Stimulated activated CD4-positive, alpha-beta T cell treated with anti-CD3 and anti-CD28 coated beads, Interleukin-2, amount 100 ng/mL, for 48 hours (primary cell): ENCODE measurements at places on chromosomes 4 and X.

DNA sequence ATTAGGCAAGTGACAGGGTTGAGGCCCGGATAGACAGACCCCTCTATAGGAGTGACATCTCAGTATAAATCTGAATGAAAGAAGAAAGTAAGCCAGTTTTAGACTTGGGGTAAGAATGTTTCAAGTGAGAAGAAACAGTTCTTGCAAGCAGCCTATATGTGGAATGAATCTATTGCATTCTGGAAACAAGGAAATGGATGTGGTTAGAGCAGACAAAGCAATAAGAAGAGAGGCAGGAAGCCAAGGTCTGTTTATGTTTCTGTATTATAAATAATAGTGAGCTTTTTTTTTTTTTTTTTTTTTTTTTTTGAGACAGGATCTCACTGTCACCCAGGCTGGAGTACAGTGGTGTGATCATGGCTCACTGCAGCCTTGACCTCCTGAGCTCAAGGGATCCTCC, 255.8 kb downstream of the UNC5C start:
- no peak for DNase-seq

DNA sequence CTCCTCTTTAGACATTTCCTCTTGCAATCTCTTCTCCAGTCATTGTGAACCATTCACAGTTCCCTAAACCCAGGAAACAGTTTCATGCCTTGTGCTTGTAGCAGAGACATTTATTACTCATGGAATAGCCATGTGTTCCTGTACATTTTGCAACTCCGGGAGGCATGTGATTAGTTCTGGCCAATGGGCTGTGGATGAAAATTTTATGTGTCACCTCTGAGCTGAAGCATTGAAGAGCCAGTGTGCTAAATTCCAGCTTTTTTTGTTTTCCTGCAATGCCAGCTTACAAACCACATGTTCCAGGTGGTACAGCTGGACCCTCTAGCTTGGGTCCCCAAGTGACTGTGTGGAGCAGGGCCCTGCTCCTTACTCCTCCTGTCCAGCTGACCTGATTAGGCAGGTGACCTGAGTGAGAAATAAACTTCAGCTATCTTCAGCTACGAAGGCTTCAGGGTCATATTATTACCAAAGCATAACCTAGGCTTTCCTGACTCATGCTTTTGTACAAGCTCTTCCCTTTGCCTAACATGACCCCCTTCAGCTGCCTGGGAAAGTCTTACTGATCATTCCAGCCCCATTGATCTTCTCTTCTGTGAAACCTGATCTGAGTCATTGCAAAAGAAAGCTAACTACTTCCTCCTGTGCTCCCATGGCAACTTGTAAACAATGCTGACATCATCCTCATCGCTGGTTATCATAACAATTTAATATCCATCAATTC, 200.4 kb downstream of the PTTG2 start:
- no peak for DNase-seq

DNA sequence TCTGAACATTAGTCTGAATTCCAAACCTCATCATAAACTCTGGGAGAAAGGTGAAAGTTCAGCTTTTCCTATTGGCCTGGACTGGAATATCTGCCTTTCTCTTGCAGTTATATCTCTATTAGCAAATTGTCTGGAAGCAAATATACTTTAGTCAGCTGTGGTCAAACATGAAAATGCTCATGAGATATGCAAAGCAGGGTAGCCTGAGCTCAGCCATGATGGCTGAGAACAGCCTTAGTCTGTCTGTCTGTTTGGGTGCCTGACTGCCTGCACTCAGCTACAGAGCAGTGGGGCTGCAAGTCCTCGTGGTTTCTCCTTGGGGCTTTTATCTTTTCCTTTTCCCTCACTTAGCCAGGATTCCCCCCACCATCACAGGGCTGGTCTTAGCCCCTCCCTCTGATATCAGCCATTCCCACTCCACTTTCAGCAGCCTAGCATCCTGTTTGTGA, 19.5 kb upstream of the PGRMC2 start:
- DNase-seq, result no peak

- no peak for DNase-seq
These were observed 213.2 kb downstream of the NR3C2 start for GRCh38 chr4:148229028-148229427.

DNA sequence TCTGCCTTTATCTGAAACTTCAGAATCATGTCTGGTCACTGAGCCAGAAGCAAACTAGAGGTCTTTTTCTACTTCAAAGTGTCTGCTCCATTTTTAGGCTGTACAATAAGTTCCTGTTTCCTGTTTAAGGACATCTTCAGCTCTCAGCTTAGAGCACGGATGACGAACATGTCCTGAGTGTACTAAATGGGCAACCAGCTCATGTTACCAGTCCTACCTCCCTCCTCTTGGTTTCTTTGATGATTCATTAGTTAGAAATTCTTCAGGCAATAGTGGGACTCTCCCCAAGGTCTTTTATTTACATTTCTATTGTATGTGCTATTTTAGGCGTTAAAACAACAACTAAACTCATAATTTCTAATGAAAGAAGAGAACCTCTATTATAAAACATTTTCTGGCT, 58.0 kb downstream of the ENPEP start:
- no peak for DNase-seq

GRCh38 chr4:173998471-173999144, 284.9 kb downstream of the FBXO8 start:
- DNase-seq, result no peak

DNA sequence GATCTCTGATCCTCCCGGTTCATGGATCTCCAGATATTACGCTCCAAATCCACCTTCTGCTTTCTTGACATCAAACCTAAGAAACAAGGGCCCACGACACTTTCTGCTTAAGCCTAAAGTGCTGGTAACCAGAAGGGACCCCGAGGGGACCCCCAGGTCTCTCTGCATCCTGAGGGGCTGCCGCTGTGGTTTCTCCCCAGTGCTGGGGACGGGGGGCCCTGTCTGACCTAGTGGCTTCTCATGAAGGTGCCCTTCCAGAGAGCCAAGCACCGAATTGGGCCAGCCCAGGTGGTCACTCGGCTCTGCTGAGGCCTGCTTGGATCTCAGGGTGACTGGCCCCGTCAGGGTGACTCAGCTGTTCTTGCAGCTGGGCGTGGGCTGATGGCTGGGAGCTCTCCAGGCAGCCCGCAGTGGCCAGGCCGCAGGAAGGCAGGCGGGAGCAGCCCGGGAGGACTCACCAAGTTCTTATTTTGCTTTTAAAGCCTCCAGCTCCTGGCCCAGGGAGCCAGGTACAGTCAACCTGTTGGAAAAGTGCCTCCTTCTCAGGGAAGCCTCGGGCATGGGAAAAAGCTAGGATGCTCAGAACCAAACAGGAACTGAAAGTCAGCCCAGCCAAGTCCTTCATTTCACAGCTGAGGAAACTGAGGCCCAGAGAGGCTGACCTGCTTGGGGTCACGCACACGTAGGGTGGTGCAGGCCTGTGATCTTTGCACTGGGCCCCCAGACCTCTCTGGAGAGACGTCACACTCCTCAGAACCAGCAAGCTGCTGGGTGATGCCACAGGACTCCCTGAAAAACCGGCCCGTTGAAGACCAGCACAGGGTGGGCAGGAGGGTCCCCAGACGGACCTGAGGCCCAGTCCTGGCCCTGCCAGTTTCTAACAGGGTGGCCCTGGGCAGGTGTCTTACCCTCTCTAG, 16.7 kb downstream of the BLOC1S4 start:
- no peak for DNase-seq

- no peak for DNase-seq
These were observed 25.6 kb upstream of the CRMP1 start for GRCh38 chr4:5918331-5918985.
